ENCODE measurements at places on chromosomes 5 and 9.

GRCh38 chr5:139915266-139915665 lies 119.7 kb downstream of the PSD2 start:
- no peak for DNase-seq

DNA sequence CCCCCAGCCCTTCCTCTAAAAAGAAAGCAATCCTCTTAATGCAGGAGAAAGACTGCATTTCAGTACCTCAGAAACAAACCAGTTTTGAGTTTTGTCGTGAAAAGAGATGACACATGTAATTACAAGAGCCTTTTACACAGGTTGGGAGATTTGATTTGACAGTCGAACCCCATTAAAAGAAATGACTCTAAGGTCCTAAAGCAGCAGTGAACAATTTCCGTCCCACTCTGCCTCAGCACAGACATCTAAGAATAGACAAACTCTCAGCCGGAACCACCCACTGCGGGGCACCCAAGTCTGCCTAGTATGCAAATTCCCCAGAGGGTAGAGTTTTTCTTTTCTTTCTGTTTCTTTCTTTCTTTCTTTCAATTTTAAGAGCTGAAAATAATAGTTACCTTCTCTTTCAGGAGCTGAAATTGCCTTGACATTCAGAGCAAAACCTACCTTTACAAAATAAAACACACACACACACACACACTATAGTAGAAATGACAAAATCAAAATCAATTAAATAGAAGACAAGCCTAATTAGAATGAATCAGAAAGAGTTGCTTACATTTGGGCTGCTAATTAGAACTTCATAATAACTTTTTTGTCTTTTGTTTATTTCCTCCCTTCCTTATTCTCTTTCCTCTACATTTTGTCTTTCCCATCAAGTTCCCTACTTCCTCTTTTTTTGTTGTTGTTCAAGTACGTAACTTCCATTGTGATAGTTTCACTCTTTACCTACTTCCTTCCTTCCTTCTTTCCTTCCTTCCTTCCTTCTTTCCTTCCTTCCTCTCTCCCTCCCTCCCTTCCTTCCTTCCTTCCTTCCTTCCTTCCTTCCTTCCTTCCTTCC lies 65.1 kb downstream of the BASP1 start:
- DNase-seq: no peak

- DNase-seq: peak; percentile 95
These were observed 791.2 kb downstream of the MAT2B start for GRCh38 chr5:164296603-164297080.

DNA sequence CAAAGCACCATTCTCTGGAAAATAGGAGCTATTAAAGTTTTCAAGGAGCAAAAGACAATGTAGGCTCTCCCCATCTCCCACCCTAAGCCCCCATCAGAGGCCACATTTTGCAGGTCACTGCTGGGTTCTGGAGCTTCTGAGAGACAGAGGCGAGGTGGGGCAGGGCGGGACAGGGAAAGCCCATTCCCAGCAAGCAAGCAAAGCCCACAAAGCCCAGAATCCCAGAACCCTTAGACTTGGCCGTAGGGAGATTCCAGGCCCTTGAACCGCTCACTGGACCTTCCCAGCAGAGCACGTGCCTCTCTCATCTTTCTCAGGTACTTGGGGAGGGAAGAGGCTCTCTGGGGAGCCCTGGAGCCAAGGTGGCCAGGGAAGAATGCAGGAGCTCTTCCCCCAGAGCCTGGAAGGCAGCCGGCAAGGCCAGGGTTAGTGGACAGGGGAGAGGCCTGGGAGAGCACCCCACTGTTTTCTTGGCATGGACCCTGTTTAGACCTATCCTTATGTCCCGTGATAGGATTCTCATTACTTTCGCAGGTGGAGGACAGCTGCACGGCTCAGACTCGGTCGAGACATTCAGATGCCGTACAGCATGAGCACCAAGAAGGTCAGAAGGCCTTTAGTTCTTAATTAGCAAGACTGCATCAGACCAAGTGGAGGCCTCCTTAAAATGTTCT lies 52.4 kb downstream of the ZNF354C start:
- DNase-seq: no peak

- DNase-seq: no peak
These were observed 16.7 kb downstream of the EQTN start for GRCh38 chr9:27280249-27280648.
